ENCODE measurements at places on chromosomes 6 and 20. TPM values are rescaled to one million over a fixed set of nuclear protein-coding genes. Genes with fewer than 3 reads are reported as not detected.

CDH26 gene
- polyA plus RNA-seq, result 1.2 TPM

DLL1 gene
- 9.2 TPM for polyA plus RNA-seq

IL20RA gene
- polyA plus RNA-seq, result 1.4 TPM

SLC25A27 gene
- polyA plus RNA-seq, result 41.8 TPM

RIMS1 gene
- polyA plus RNA-seq, result 5.1 TPM

CAGE1 gene
- polyA plus RNA-seq, result 0.17 TPM

WFDC5 gene
- not detected for polyA plus RNA-seq

ARMC2 gene
- 8.9 TPM for polyA plus RNA-seq

CBLN4 gene
- polyA plus RNA-seq, result 2.7 TPM

PHACTR3 gene
- polyA plus RNA-seq, result 9.7 TPM

VNN1 gene
- polyA plus RNA-seq, result 0.05 TPM

SALL4 gene
- polyA plus RNA-seq, result 5.4 TPM

CALHM4 gene
- 0.64 TPM for polyA plus RNA-seq

UNC93A gene
- 9.1 TPM for polyA plus RNA-seq

SDC4 gene
- polyA plus RNA-seq, result 196 TPM

FAM83C gene
- polyA plus RNA-seq, result 0.06 TPM

SIRPB1 gene
- polyA plus RNA-seq, result 2.3 TPM

BEND3 gene
- polyA plus RNA-seq, result 10.3 TPM

ADGRF1 gene
- 61.3 TPM for polyA plus RNA-seq

C20orf204 gene
- 0.76 TPM for polyA plus RNA-seq

GNL1 gene
- 84.0 TPM for polyA plus RNA-seq

GMPR gene
- polyA plus RNA-seq, result 13.5 TPM

LY6G6F gene
- polyA plus RNA-seq, result 0.68 TPM

SIRPB2 gene
- 0.25 TPM for polyA plus RNA-seq

PGC gene
- polyA plus RNA-seq, result not detected

AAR2 gene
- 42.7 TPM for polyA plus RNA-seq

B4GALT5 gene
- polyA plus RNA-seq, result 45.2 TPM

HLA-DRA gene
- polyA plus RNA-seq, result 95.9 TPM

F13A1 gene
- polyA plus RNA-seq, result 15.9 TPM
